ENCODE measurements at places on chromosomes 12 and 14.

- DNase-seq, result no peak
These were observed 175.6 kb upstream of the FAR2 start for GRCh38 chr12:28973491-28973890.

GRCh38 chr14:106372870-106373652 is 846.7 kb downstream of the TMEM121 start:
- no peak for DNase-seq

GRCh38 chr12:46246021-46246700 is 22.7 kb downstream of the SLC38A1 start:
- DNase-seq, result no peak

GRCh38 chr12:25276199-25276937 is 25.6 kb upstream of the KRAS start:
- DNase-seq, result no peak

DNA sequence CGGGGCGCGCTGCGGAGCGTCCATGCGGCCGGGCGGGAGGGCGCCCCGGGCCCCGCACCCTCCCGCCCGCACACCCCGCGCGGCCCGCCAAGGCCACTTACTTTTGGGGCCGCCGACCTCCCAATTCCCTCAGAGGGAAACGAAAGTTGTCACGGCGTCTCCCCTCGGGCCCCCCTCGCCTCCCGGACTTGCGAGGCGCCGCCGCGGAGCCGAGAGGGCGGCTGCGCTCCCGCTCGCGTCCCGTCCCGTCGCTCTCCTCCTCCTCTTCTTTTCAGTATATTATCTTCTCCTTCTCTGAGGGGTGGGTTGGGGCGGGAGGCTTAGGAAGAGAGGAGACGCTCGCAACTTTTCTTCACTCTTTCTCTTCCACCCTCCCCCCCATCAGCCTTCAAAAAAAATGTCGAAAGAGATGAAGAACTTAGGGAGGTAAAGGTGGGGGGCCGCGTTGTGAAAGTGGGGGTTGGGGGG is 613 bp downstream of the DUSP16 start:
- DNase-seq, result no peak

DNA sequence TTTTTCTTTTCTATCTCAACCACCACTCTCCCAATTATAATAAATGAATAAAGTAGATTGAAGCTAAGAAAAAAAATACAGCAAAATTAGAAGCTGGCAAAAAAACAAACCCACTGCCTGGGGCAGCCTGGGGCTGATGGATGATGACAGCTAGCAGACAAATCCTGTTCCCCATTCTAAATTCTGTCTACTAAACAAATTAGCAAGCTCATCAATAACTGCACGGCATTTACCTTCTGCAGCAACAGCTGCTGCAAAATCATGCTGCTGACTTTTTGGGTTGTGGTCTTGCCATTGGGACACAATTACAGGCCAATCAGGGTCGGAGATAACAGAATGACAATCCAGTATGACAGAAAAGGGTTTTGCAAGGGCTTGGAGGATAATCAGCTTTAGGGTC is 443.6 kb upstream of the SOX5 start:
- DNase-seq, result no peak

DNA sequence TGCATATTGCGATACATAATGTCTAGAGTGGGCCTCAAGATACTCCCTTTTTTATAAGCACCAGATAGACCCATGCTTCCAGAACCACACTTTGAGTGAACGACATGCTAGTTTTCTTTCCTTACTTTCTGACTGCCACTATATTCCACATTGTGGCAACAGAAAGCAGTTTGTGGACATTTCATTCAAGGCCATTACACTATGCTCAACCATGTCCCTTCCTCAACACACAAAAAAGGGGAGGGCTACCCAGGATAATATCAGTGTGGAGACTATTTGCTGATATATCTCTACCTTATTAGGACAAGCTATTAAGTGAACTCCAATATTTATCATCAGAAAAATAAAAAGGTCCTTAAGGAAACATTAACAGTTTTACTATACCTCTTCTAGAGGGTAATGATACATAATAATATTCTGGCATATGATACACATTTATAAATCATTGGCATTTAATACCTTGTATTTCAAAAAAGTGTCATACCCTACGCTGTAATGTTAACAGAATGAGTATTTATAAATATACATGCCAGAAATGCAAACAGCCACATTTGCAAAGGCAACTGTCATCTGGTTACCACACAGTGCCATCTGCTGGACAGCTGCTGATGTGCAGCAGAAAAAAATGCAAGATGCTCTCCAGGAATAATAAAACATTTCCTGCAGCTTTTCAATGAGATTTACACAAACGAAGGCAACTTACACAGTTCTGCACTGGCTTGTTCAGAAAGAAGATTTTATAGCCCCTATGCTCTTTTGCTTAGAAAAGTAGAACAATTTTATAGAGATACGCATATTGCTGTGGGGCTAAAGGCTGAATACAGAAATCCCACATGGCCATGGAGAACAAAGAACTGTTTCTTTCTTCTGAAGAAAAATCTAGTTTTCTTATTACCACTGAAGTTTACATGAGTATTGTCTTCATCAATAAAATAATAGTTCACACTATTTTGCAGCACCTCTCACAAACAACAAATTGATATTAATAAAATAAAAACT is 182.2 kb upstream of the GRIP1 start:
- no peak for DNase-seq

DNA sequence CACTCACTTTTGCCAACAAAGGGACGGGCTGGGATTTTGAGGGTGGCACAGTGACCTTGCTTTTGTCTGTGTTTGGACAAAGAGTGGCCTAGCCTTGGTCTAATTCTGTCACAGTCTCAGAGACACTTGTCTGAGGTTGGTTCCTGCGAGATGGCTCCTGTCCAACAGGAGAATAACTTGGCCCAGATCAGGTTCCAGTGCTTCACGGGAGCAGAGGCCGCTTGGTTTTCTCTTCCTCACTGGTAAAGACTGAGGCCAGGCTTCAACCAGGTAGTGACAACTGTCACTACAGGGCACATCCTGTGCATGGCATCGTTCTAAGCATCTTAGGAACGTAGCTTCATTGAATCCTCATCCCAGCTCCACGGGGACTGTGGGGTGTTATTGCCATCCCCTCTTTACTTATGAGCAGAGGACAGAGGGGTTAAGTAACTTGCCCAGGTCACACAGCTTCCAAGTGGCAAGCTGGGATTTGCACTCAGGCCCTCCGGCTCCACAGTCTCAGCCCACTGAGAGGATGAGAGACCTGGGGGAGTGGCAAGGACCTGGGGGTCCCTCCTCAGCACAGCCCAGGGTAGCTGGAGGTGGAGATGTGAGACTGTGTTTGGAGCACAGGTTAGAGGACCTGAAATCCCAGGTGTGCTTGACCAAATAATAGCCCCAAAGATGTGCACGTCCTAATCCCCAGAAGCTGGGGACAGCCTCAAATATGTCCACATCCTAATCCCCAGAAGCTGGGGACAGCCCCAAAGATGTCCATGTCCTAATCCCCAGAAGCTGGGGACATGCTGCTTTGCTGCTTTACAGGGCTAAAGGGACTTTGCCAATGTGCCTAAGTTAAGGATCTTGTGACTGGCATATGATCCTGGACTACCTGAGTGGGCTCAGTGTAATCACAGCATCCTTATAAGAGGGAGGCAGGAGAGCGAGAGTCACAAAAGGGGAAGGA is 179.2 kb upstream of the RTL1 start:
- DNase-seq, result no peak

DNA sequence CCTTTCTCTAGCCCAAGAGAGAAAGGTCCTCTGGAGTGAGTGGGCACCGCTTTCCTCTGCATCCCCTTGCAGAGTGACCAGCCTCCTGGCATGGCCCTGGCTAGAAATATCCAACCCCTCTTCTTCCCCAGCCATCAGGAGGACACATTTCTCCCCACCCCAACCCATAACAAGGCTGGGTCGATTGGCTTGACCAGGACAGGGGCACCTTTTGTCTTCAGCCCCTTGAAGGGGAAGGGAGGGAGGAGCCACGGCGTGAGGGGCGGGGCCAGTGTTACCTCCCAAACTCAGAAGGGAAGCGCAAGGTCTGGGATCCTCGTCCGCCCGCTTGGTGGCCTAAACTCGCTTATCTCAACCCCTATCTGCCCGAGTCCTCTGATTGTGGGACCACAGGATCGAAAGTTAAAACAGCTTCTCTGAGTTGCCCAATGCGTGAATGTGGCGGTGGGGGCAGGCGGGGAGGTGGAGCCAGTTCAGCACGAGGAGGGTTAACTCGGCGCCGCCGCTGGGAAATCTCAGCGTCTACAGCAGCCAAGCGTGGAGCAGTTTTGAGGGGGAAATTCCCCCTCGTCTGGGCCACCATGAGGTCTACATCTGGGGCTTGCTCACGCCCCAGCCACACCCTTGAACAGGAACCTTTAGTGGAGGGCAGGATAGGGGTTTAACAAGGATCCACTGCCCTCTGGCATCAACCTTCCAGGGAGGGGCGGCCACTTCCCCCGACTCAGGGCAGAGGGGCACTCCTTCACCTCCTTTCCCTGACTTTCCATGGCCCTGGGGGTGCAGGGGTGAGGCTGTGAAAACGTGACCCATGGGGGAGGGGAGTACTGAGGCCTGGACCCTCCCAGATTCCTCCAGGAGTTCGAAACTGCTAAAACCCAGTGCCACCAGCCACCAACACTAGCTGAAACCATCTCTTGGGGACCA is 795 bp downstream of the STAT6 start:
- DNase-seq, result no peak

DNA sequence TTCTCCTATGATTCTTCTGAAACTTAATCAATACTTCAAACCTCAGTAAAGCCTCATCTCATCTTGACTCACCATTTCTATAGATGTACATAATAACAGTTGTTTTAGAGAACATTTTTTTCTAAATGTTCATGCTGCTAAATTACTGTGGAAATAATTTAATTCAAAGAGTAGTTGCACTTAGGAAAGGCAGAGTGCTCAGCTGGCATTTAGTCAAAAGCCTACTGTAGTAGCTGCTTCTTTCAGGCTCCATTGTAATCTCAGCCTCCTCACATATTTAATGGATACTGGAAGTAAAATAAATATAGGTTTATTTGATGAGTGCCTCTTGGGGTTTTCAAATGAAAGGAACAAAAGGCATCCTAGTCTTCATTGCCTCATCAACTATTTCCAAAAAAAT is 325.0 kb downstream of the CCER1 start:
- DNase-seq, result no peak

- peak; percentile 52 for DNase-seq
These were observed 6.1 kb upstream of the AAAS start for GRCh38 chr12:53327435-53328042.

- no peak for DNase-seq
These were observed 98.1 kb downstream of the DDHD1 start for GRCh38 chr14:53055003-53055402.
